Stimulated activated CD4-positive, alpha-beta T cell treated with anti-CD3 and anti-CD28 coated beads, Interleukin-15, amount 100 ng/mL, for 1 hour (primary cell): ENCODE measurements at places on chromosomes 7 and 10.

DNA sequence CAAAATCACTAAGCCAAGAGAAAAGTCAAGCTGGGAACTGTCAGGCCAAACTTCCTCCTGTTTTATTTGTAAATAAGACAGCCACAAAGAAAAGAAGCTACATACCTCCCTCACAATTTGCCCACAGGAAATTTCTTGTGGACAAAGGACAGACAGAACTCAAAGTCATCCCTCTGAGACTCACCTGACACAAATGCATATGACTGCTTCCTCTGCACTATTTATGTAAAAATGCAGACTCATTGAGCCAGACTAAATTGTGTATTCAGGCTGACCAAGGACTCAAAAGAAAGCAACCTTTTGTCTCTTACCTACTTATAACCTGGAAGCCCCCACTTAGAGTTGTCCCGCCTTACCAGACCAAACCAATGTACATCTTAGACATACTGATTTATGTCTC is 11.8 kb downstream of the TOMM7 start:
- DNase-seq = no peak

GRCh38 chr10:73054286-73054685 is 42.4 kb downstream of the P4HA1 start:
- no peak for DNase-seq

DNA sequence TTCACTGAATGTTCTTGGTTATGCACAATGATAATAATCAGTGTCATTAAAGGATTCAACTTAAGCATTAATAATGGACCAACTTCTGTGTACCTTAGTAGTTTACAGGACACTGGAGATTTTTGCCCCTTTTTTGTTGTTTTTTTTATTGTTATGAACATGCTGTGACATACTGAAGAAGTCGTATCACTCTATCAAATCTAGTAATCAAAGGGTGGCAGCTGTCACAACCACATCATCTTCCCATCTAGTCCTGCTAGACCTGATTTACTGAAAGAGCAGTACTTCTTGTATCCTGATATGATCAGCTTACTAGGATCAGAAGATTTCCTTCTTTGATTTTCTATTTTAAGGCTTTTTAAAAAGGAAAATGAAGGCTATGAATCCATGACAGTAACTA is 504.6 kb upstream of the CELF2 start:
- no peak for DNase-seq

DNA sequence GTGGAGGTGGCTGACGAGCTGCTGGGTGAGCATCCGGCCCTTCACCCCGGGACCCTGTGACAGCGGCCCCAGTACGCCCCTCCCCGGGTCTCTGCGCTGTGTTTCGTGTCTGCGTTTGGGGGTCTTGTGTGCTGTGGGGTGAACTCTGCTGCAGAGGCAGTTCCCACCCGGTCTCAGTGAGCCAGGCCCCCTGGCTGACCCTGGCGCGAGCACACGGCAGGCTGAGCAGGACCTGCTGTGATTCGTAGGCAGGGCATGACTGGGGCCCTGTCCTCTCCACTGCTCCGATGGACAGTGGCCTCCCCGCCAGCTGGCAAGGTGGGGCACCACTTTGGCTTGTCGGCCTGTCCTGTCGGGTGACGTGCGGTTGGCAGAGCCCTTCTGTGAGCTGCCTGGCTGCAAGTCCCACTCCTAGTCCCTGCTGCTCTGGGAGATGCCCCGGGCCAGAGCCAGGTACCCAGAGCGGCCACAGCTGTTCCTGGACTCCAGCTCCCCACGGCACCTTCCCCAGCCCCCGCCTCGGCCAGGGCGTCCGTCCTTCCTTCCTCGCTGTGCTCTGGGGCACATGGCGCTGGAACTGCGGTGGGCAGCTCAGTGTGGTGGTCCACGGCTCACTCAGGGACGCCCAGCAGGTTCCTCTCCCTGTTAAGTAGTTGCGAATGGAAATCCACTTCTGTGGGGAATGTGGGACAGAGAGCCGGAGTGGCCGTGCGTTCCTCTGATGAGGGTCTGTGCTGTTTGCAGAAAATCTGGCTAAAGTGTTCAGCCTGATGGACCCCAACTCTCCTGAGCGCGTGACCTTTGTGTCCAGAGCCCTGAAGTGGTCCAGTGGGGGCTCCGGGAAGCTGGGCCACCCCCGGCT is 10.5 kb downstream of the GET4 start:
- DNase-seq = no peak

DNA sequence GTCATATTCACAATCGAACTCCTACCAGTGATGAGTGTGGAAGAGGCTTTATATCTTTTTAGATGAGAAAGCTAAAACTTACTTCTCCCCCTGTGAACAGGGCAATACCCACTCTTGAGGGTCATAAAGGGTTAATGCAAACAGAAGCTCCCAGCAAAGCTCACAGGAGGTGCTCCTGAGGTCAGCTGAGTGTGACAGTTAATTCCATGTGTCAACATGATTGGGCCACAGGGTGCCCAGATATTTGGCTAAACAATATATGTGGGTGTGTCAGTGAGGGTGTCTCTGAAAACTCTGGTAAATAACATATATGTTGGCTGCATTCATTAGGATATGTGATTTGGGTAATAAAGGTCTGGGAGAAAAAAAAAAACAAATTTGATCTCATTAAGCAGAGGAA is 86.0 kb downstream of the HIP1 start:
- no peak for DNase-seq

DNA sequence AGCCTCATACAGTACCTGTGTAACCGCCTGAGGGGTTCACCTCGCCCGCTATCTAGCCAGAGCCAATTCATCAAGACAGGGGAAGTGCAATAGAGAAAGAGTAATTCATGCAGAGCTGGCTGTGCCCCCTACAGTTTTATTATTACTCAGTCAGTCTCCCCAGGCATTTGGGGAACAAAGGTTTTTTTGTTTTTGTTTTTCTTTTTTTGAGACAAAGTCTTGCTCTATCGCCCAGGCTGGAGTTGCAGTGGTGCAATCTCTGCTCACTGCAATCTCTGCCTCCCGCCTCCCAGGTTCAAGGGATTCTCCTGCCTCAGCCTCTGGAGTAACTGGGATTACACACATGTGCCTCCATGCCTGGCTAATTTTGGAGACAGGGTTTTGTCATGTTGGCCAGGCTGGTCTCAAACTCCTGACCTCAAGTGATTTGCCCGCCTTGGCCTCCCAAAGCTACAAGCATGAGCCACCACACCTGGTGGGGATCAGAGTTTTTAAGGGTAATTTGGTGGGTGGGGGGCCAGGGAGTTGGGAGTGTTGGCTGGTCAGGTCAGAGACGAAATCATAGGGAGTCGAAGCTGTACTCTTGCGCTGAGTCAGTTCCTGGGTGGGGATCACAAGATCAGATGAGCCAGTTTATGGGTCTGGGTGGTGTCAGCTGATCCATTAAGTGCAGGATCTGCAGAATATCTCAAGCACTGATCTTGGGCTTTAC is 116.5 kb downstream of the MARCHF5 start:
- DNase-seq = no peak

DNA sequence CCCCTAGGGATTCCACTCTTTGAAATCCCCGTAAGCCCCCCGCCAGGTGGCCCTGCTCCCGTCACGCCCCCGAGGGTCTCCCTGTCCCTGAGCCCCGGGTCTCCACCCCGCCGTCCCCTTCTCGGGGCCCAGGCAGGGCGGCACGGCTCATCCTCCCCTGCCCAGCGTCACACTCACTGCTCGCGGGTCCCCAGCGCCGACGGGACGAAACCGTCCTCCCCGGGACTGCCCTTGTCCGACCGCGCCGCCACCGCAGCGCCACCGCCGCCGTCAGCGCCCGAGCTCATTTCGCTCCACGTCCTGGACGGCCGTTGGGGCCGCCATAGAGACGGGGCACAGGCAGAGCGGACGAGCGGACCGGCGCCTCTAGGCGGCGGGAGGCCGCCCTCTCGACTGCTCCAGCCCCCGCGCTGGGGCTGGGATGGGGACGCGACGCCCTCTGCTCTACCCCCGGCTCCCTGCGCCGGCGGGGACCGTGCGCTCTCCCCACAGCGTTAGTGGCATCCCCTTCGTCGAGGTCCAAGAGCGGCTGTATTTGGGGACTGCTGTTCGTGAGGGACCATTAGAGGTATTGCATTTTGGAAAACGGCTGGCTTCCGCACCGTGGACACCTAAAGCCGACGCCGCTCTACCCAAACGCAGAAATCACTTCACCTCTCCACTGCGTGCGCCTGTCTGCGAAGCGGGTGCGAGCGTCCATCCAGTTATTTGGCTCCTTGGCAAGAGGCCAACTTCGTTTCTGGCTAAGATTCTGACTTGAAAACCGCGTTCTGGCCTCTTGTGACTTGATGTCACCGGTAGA is at the start of gene EEF1AKMT2:
Gene EEF1AKMT2 (minus strand): TSS at position 341 of the 802 bp plus-strand sequence. CDS start 54 bp downstream, at position 287.
- peak; percentile 69 for DNase-seq

- DNase-seq = no peak
Observed at GRCh38 chr7:47211519-47211973, 370.4 kb downstream of the TNS3 start.

- DNase-seq = no peak
Observed at GRCh38 chr10:6562221-6562620, 17.9 kb downstream of the PRKCQ start.

- DNase-seq = no peak
Observed at GRCh38 chr10:26721561-26721960, 24.1 kb downstream of the PDSS1 start.

GRCh38 chr7:20213378-20213777 is 3.8 kb downstream of the MACC1 start:
- no peak for DNase-seq

DNA sequence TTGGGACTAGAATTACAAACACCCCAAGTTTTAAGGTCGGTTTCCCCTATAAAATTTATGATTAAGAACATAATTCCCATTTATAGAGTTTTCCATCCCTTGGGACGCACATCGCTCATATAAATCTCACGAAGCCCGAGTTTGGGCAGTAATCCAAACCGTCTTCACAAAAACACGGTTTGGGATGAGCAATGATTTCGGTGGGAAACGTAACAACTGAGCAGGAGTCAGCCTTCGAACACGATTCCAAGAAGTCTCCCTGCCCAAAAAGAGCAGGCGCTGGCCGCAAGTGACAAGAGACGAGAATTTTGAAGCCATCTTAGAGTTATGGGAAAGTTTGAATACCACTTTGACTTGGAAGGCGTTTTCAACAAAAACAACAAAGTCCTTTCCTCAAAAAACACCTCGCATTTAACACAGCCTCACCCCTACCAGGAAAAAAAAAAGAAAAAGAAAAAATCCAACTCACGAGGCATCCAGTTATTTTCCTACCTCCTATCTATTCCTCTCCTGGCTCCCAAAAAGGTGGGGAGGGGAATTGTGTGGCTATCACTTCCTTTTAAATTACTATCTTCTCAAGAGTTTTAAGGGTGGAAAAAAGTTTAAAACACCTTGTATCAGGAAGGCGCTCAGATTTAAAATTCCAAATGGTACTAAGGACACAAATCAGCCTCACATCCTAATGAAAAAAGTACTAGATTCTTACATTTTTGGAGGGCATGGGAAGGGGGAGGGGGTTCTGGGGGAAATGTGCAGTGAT is 1.6 kb downstream of the SEPHS1 start:
- DNase-seq = no peak

- DNase-seq = no peak
Observed at GRCh38 chr7:4845740-4846142, 16.1 kb downstream of the PAPOLB start.

DNA sequence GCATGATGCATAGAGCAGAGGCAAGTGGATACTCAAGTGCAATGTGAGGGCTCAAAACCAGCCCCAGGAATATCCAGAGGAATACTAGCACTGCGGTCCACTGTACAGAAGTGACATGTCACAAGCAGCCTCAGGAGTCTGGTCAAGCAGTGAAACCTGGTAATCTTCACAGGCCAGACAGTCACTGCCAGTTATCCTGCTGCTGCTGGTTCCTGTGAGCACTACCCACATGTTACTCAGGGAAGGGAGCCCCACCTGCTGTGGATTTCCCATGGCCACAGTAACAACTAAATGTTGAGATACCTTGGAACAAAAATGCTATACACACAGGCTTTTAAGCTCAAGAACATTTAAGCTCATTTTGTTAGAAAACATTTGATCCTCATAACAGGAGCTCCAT is 103.0 kb downstream of the RNF133 start:
- DNase-seq = no peak

DNA sequence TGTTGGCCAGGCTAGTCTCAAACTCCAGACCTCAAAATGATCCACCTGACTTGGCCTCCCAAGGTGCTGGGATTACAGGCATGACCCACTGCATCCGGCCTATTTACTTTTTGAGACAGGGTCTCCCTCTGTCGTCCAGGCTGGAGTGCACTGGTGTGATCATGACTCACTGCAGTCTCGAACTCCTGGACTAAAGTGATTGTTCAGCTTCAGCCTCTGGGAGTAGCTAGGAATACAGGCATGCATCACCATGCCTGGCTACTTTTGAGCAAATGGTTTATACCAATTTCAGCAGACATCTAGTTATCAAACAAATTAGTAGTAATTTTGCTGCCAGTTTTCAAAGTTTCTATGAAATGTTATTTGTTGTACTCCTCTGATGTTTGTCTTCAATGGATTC is 2.2 kb upstream of the WAC start:
- DNase-seq = no peak

GRCh38 chr10:17074541-17074847 is 55.1 kb downstream of the CUBN start:
- DNase-seq = no peak

- DNase-seq = no peak
Observed at GRCh38 chr7:19404912-19405329, 259.7 kb upstream of the FERD3L start.

- DNase-seq = no peak
Observed at GRCh38 chr10:95558593-95559320, 2.4 kb downstream of the SORBS1 start.

- DNase-seq = no peak
Observed at GRCh38 chr10:5187867-5188266, 2.9 kb upstream of the AKR1C8 start.

GRCh38 chr7:154913638-154914307 is 89.2 kb downstream of the PAXIP1 start:
- peak; percentile 76 for DNase-seq

DNA sequence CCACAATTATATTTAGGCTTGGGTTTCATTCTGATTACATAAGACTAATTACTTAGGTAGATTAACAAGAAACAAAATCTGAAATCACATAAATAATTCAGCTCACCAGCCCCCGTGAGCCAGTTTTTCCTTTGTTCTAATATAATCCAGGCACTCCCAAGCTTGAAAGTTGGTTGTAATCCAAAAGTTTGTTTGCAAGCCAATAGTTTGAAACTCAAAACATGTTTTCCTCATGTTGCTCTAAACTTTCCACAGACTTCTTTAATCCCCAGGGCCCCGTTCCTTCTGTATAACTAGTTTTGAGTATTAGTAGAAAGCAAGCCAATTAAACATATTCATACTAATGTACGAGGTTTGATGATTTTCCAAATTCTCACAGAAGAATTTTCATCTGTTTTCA is 56.1 kb downstream of the SP8 start:
- no peak for DNase-seq

DNA sequence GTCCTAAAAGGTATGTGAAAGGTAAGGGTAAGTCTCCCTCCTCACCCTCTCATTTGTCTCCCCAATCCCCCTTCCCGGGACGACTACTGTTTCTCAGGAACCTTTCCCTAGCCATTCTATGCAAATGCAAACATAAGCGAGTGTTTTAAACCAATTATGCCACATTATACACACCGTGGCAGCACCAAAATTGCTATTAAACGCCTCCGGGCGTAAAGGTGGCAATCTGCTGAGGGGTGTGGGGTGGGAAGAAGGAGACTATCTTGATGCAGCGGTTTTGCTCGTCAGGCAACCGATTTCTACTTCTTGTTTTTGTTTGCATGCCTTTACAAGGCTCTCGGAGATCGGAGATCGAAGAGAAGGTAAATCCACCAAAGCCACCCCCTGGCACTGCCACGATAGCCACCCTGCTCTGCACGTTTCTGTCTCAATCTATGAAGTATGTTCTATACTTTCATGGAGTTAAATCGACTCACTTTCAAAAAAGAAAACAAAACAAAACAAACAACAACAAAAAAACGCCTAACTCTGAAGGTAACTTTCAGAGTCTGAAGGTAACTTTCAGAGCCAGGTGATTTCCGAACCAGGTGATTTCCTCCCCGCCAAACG is 46.0 kb upstream of the CDK1 start:
- DNase-seq = no peak
